ENCODE measurements at places on chromosomes 13 and 19. TPM values are rescaled to one million over a fixed set of nuclear protein-coding genes. Genes with fewer than 3 reads are reported as not detected.

SYDE1 gene
- 1.0 TPM for total RNA-seq

SIGLEC10 gene
- not detected for total RNA-seq

ADAT3 gene
- total RNA-seq, result 1.4 TPM

KIR2DL1 gene
- total RNA-seq, result not detected

PNMA8C gene
- total RNA-seq, result not detected

CD37 gene
- not detected for total RNA-seq

RDH8 gene
- total RNA-seq, result not detected

CEACAM8 gene
- not detected for total RNA-seq

NR1H2 gene
- total RNA-seq, result 69.3 TPM

LPAR6 gene
- 13.1 TPM for total RNA-seq

SIGLEC8 gene
- total RNA-seq, result not detected

Measured in nasal cavity respiratory epithelium epithelial cell of viscerocranial mucosa (primary cell).